Stomach (tissue), 19 donors: ENCODE measurements at places on chromosomes 12 and 14. TPM values are rescaled to one million over a fixed set of nuclear protein-coding genes. Genes with fewer than 3 reads are reported as not detected.

- H3K27me3 ChIP-seq, result no peaks in the 10 kb centered on the region
- H3K27ac ChIP-seq, result no peak overlapping the region
- H3K4me3 ChIP-seq, result no peak overlapping the region
- H3K4me1 ChIP-seq, result peaks cover 13% of the 10 kb centered on the region
These were observed 373.6 kb downstream of the DIO2 start for GRCh38 chr14:79837699-79838098.

METTL1 gene
- 4.4 TPM for total RNA-seq

DNA sequence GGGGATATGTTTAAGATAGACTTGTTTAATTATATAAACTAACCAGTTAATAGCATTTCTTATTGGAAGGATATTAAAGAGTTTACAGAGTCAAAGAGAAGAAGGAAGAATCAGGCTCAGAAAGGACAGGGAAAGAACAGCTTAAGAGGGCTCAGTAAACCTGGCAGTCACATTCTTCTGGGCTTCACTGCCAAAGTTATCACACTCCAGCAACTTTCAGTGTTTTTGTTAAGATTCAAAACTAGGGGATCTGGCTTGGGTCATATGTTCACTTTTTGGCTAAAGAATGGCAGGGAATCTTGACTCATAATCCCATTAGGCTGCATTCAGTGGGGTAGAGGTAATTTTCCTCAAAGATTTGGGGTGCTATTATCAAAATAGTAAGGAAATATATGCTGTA is 312.3 kb downstream of the RAD51B start:
- H3K27ac ChIP-seq, result peak overlapping the region; percentile 11
- H3K36me3 ChIP-seq, result no peaks in the 10 kb centered on the region
- H3K4me1 ChIP-seq, result no peaks in the 10 kb centered on the region
- H3K4me3 ChIP-seq, result no peak overlapping the region

CCDC196 gene
- not detected for total RNA-seq

GRCh38 chr12:69608114-69608513 is 2.6 kb downstream of the LRRC10 start:
- DNase-seq, result no peak
- no peak overlapping the region for H3K27ac ChIP-seq
- no peaks in the 10 kb centered on the region for H3K4me1 ChIP-seq
- peaks cover 6% of the 10 kb centered on the region for H3K36me3 ChIP-seq
- no peak overlapping the region for H3K4me3 ChIP-seq
- no peaks in the 10 kb centered on the region for H3K27me3 ChIP-seq

DNA sequence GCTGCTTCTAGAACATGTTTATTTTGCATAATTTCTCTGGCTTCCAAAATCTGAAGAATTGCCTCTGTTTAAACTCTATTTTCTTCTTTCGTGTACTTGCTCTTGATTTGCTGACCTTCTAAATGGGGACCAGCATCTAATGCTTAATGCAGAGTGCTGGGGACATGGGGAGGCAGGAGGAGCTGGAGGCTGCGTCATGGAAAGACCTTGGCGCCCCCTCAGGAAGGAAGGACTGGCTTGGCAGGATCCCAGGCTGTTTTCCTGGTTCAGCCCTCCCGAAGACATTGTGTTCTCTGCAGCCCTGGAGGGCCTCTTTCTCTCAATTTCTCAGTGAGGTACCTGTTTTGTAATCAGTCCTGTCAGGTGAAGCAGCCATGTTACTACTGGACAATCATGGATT is 5.5 kb downstream of the PRKCH start:
- no peak overlapping the region for H3K4me3 ChIP-seq
- peak overlapping the region; percentile 38 for H3K27ac ChIP-seq
- no peaks in the 10 kb centered on the region for H3K27me3 ChIP-seq
- DNase-seq, result peak; percentile 46

DNA sequence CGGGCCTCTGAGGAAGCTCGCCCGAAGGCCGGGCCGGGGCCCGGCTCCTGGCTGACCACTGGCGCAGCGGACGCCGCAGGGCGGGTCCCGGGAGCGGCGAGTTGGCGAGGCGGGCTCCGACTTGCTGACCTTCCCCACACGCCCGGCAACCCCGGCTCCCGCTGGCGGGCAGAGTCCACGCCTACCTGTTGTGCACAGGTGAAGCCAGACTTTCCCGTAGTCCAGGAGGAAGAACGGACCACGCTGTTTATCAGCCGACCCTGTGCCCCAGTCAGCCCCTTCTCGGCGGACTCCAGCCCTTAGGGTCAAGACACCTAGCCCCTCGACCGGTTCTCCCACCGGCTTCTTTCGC is 407 bp downstream of the HEATR5A start:
- H3K27ac ChIP-seq, result peak overlapping the region; percentile 91
- peaks cover 41% of the 10 kb centered on the region for H3K4me1 ChIP-seq
- no peaks in the 10 kb centered on the region for H3K27me3 ChIP-seq
- DNase-seq, result peak; percentile 84
- H3K36me3 ChIP-seq, result no peaks in the 10 kb centered on the region

TESPA1 gene
- total RNA-seq, result 1.7 TPM

DNA sequence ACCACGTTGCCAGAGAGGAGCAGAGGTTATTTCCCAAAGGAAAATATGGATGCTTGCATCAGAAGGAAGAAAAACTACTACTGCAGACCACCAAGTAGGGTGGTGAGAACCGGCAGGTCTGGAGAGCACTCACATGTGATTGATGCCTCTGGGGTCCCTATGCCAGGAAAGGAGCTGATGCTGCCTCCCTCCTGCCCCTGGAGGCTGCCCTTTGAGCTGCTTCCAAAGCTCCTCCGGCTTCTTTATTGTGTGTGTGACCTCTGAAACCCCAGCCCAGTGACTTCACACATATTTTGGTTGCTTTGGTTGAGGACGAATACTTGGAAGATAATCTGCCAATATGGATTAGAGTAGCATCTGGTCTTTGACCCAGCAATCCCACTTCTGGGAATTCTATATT is 133.4 kb downstream of the AACS start:
- no peaks in the 10 kb centered on the region for H3K4me1 ChIP-seq
- H3K4me3 ChIP-seq, result no peak overlapping the region
- no peaks in the 10 kb centered on the region for H3K36me3 ChIP-seq
- no peak for DNase-seq
- no peak overlapping the region for H3K27ac ChIP-seq
